ENCODE measurements at places on chromosomes 4 and X.
A peak's percentile ranks its signal among the peaks of the same experiment; 100 is the strongest.

GRCh38 chr4:159143687-159144086, 40.8 kb downstream of the RAPGEF2 start:
- no peaks in the 10 kb centered on the region for H3K4me1 ChIP-seq
- DNase-seq: no peak
- H3K27me3 ChIP-seq: no peaks in the 10 kb centered on the region
- no peaks in the 10 kb centered on the region for H3K36me3 ChIP-seq

DNA sequence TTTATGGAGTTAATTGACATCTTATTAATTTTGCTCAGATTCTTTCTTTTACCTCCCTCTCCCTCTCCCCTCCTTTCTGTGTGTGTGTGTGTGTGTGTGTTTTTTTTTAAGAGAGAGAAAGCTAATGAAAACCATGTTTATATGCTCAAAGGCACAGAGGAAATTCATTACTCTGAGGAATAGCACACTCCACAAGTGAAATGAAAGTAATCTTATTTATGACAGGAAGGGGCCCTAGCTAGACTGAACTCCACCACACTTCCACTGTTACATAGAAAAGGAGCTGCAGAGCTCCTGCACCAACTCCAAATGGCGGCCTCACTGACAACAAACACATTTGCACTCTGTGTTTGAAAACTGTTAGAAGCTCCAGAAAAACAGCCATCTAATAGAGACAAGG, 150.6 kb downstream of the RASL11B start:
- no peaks in the 10 kb centered on the region for H3K4me1 ChIP-seq
- no peak overlapping the region for H3K4me3 ChIP-seq
- H3K27me3 ChIP-seq: no peaks in the 10 kb centered on the region
- H3K36me3 ChIP-seq: no peaks in the 10 kb centered on the region
- DNase-seq: no peak
- H3K27ac ChIP-seq: peak overlapping the region; percentile 14

DNA sequence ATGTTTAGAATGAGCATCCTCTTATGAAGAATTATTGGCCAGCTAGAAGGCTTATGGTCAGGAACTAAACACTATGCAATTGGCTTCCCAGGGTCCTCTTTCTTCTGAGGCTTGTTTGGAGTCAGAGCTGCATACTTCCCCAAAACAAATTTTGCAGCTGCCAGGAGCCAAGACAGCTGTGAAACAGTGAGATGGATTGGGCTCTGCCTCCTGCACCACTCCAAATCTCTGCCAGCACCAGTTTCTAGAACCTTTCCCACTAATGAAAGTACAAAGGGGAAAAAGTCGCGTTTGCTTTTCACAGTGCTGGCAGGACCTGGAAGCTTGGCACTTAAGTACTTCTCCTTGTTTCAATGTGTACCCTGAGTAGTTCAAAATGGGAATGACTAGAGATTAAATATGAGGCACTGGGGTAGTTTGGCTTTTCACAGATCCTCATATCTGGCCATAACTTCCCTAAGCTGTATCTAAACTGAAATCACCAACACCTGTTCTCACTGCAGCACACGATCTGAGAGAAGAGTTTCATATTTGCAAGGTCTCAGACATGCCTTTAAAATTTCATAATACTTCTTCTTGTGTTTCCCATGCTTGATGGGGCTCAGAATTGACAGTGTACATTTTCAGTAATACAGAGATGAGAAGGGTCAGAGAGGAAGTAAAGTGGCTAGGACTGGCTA, 20.7 kb upstream of the AR start:
- no peak overlapping the region for H3K27ac ChIP-seq
- H3K27me3 ChIP-seq: no peaks in the 10 kb centered on the region
- DNase-seq: no peak
- H3K36me3 ChIP-seq: no peaks in the 10 kb centered on the region
- H3K4me3 ChIP-seq: no peak overlapping the region

DNA sequence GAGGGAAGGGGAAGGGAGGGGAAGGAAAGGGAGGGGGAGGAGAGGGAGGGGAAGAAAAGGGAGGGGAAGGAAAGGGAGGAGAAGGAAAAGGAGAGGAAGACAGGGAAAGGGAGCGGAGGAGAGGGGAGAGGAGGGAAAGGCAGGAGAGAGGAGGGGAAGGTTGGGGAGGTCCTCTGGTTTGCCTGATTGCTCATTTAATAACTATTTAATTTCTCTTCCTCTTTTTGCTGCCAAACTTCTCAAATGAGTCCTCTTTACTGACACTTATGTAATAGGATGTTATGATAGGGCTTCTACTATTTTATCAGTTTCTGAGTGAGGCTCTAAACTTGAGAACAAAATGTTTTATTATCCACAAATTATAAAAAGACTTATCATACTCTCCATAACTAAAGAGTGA, 35.4 kb upstream of the PPA2 start:
- no peaks in the 10 kb centered on the region for H3K36me3 ChIP-seq
- no peak overlapping the region for H3K4me3 ChIP-seq
- no peak for DNase-seq
- H3K27ac ChIP-seq: no peak overlapping the region

DNA sequence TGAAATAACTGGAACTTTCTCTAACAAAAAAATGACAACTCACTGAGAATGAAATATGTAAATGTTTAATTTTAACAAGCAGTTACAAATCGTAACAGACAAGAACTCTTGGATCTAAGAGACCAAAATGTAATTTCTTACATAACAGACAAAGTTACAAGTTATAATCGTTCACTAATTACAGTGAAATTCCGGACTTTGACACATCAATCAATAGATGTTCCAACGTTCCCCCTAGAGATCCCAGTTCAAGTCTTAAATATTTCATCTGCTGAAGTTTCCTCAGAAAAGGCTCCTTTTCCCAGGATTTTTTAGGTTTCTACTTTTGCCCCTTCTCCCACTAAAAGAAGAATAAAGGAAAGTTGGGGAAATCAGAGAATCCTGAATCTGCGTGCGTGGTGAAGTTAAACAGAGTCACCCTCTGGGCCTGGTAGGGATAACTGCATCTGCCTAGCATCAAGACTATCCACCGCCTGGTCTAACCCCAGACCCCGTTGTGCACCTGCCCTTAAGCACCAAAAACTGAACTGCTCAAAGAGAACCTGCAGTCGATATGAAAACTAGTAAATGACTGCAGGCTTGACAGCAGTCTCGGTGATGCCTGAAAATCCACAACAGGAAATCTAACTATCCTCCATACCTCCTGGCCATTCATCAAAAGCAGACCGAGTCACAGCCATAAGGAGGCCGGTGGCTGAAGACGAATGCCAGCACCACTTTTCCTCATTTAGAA, 2.3 kb downstream of the IRF2 start:
- DNase-seq: peak; percentile 33
- H3K4me1 ChIP-seq: no peaks in the 10 kb centered on the region
- peak overlapping the region; percentile 99 for H3K27ac ChIP-seq
- no peaks in the 10 kb centered on the region for H3K27me3 ChIP-seq
- peak overlapping the region; percentile 96 for H3K4me3 ChIP-seq
- no peaks in the 10 kb centered on the region for H3K36me3 ChIP-seq

DNA sequence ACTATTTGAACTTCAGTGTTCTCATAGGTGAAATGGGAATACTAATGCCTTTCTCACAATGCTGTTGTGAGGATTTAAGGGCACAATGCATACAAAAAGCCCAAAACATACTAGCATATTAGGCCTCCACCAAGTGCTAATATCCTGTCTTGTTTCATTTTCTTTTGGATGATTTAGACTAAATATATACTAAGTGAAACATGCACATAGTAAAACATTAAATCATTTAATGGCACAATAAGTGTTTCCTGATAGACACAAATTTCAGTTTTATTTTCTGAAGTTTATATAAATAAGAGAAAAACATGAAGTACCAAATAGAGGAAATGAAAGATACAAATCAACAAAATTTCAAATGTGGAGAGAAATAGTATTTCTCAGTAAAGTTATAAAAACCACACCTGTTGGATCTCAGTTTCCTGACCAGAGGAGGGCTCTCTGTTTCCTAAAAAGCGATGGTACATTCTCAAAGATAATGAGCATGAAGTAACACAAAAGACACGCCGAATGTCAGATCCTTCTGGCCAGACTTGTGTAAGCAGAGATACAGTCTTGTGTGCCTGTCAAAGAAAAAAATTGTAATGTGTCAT, 25.1 kb downstream of the DDX60 start:
- H3K4me1 ChIP-seq: no peaks in the 10 kb centered on the region
- H3K36me3 ChIP-seq: peaks cover 7% of the 10 kb centered on the region
- no peak overlapping the region for H3K27ac ChIP-seq
- no peak overlapping the region for H3K4me3 ChIP-seq
- DNase-seq: no peak
- H3K27me3 ChIP-seq: no peaks in the 10 kb centered on the region

DNA sequence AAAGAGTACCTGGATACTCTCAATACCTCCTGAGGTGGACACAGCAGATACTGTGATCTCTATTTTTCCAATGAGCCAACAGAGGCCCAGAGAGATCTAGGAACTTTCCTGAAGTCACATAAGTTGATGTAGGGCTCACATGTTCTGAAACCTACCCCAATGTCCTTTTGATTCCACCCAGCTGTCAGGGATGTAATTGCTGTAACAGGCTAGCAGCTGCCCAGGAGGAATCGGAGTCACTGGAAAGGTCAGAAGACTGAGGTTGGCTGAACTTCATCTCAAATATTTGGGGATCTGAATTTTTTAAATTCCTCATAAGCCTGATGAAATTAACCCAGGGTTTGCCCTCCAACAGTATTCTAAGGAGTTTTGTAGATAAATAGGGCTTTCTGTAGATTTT, 52.5 kb upstream of the PROM1 start:
- no peak overlapping the region for H3K27ac ChIP-seq
- no peak for DNase-seq
- no peaks in the 10 kb centered on the region for H3K4me1 ChIP-seq
- H3K27me3 ChIP-seq: no peaks in the 10 kb centered on the region
- no peaks in the 10 kb centered on the region for H3K36me3 ChIP-seq

DNA sequence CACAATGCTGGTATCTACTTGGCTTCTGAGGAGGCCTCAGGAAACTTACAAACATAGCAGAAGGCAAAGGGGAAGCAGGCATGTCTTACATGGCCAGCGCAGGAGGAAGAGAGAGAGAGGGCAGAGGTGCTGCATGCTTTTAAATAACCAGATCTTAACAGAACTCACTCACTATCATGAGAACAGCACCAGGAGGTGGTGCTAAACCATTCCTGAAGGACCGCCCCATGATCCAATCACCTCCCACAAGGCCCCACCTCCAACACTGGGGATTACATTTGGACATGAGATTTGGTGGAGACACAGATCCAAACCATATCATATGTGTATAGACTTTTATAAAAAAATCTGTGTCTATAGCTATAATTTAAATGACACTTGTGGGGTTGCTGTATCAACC, 48.6 kb upstream of the ERVMER34-1 start:
- no peak for DNase-seq
- H3K4me1 ChIP-seq: no peaks in the 10 kb centered on the region
- no peak overlapping the region for H3K27ac ChIP-seq
- no peak overlapping the region for H3K4me3 ChIP-seq

- no peaks in the 10 kb centered on the region for H3K36me3 ChIP-seq
- DNase-seq: peak; percentile 90
- H3K4me1 ChIP-seq: no peaks in the 10 kb centered on the region
- no peak overlapping the region for H3K27ac ChIP-seq
- H3K27me3 ChIP-seq: no peaks in the 10 kb centered on the region
Observed at GRCh38 chr4:94406668-94407437, 44.9 kb upstream of the PDLIM5 start.

DNA sequence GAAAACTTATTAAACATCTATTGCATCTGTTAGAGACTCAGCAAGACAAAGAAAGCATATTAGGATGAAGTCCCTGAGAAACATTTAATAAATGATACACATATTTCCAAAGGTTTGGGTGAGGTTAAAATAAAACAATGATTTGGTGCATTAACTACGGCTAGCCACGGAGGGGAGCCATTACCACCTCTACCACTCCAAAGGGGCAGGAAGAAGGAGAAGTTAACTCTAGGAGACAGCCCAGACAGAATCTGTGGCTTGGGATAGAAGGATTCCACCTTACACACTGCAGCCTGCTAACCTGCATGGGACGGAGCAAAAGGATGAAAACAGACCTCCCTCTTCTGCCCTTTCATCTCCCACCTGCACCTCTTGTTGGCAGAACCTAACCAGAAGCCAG, 189.1 kb upstream of the C1QTNF7 start:
- no peak overlapping the region for H3K27ac ChIP-seq
- DNase-seq: no peak
- no peaks in the 10 kb centered on the region for H3K36me3 ChIP-seq
- no peaks in the 10 kb centered on the region for H3K27me3 ChIP-seq
- no peaks in the 10 kb centered on the region for H3K4me1 ChIP-seq
- no peak overlapping the region for H3K4me3 ChIP-seq

GRCh38 chrX:31245714-31246113, 173.9 kb upstream of the FTHL17 start:
- H3K27me3 ChIP-seq: no peaks in the 10 kb centered on the region
- no peak overlapping the region for H3K27ac ChIP-seq
- H3K4me1 ChIP-seq: no peaks in the 10 kb centered on the region
- no peak overlapping the region for H3K4me3 ChIP-seq

DNA sequence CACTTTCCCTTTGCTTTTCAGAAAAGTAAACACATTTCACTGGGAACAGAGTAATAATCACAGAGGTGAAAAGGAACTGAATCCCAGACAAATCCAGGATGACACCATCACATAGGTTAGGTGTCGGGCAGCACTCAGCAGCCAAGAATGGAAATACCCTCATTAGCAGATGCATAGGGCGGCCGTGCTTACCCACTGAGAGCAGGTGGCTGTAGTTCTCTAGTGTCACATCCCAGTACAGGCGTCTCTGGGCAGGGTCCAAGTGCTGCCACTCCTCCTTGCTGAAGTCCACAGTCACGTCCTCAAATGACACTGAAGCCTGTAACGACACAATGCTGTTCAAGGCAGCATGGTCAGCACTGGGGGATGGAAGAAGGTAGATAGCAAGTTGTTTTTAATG, 26.9 kb downstream of the ZNF41 start:
- no peaks in the 10 kb centered on the region for H3K4me1 ChIP-seq
- no peaks in the 10 kb centered on the region for H3K36me3 ChIP-seq
- no peaks in the 10 kb centered on the region for H3K27me3 ChIP-seq
- H3K4me3 ChIP-seq: no peak overlapping the region
- DNase-seq: no peak

GRCh38 chrX:78321809-78322208, 5.6 kb downstream of the CYSLTR1 start:
- H3K4me3 ChIP-seq: no peak overlapping the region
- peak; percentile 70 for DNase-seq
- H3K36me3 ChIP-seq: no peaks in the 10 kb centered on the region
- no peak overlapping the region for H3K27ac ChIP-seq
- no peaks in the 10 kb centered on the region for H3K4me1 ChIP-seq

DNA sequence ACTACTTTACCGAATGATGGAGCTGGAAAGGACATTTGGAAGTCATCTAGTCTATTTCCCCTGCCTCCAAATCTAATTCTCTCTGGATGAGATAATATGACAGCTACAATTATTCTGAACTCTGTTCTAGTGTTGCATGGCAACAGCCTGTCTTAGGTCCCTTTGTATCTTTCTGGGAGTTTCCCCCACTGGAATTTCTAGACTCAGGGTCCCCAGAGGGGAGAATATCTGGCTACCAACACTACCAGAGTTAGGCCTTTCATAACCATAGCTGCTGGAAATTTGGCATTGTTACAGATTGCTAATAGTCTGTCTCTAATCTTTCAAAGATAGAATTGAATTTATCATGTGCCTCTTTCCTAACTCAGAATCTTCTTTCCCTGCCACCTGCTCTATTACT, 4.5 kb downstream of the MSN start:
- H3K27me3 ChIP-seq: no peaks in the 10 kb centered on the region
- H3K27ac ChIP-seq: peak overlapping the region; percentile 12
- DNase-seq: no peak
- no peaks in the 10 kb centered on the region for H3K36me3 ChIP-seq

GRCh38 chr4:149952101-149952500, 126.1 kb upstream of the DCLK2 start:
- no peaks in the 10 kb centered on the region for H3K36me3 ChIP-seq
- H3K27me3 ChIP-seq: no peaks in the 10 kb centered on the region
- no peak overlapping the region for H3K4me3 ChIP-seq
- DNase-seq: no peak
- H3K4me1 ChIP-seq: no peaks in the 10 kb centered on the region

Measured in Peyer's patch (tissue), 4 donors.